D341Med (cell line): ENCODE measurements at places on chromosomes 2 and 18.

- no peak for DNase-seq
These were observed 69.6 kb downstream of the ETAA1 start for GRCh38 chr2:67466734-67467133.

- DNase-seq = peak; percentile 48
These were observed 40.7 kb upstream of the C2orf66 start for GRCh38 chr2:196849895-196850294.

GRCh38 chr2:210230984-210231383, 5.7 kb upstream of the ACADL start:
- DNase-seq = no peak

GRCh38 chr2:219122202-219122980, 38.2 kb downstream of the NHEJ1 start:
- DNase-seq = no peak

- DNase-seq = no peak
These were observed 4.1 kb downstream of the OST4 start for GRCh38 chr2:27067385-27067784.

GRCh38 chr2:9836517-9836916, 6.8 kb upstream of the TAF1B start:
- no peak for DNase-seq

DNA sequence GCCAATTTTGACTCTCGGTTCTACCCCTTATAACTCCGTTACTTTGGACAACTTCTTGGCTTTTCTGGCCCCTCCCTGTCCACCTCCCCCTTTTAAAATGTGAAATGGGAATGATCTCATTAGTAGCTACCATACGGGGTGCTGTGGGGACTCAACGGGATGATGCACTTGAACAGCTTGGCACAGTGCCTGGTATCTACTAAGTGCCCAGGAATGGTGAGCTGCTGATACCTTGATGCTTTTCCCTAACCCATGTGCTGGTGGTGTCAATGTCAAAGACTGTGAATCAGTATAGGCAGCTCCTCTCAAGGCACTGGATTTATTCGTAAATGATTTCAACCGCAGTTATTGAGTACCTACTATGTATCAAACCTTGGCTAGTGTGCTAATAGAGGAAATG, 204.2 kb downstream of the LOXHD1 start:
- DNase-seq = peak; percentile 47

DNA sequence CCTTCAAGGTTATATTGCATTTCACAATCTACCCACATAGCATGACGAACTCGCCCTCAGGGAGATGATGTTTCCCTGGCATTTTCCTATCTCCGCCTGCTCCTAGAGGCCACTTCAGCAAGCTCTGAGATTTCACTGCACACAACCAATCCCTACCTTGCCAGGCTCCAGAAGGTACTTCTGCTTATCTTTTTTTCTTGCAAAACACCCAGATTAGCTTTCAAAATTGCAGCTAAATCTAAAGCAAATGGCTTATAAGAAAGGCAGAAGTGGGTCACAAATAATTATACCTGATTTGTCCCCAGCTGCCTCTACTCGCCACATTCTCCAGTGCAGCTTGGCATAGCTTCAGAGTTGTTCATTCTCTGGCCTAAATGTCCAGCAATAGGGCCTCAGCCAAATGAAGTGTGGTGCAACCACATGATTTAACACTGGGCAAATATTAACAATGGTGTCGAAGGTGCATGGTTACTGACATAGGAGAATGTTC, 32.4 kb upstream of the MRPL19 start:
- no peak for DNase-seq

DNA sequence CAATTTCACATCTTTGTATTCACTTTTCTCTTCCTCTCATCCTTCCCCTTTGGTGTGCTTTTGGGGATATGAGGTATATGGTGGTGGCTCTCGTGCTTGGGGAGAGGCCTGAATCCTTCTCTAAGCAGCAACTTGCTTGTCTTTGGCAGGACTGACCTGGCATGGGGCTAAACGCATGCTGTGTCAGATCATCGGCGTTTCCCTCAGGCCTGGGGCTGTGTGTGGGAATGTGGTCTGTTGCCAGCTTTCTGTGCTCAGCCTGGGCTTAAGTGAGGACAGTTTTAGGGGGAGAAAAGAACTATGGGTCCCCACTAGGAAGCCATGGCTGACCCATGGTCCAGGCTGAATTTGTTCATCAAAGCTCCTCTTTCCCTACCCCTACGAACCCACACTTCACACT, 60.7 kb downstream of the TET3 start:
- no peak for DNase-seq

GRCh38 chr2:15832849-15833680, 107.3 kb upstream of the MYCN start:
- DNase-seq = no peak

DNA sequence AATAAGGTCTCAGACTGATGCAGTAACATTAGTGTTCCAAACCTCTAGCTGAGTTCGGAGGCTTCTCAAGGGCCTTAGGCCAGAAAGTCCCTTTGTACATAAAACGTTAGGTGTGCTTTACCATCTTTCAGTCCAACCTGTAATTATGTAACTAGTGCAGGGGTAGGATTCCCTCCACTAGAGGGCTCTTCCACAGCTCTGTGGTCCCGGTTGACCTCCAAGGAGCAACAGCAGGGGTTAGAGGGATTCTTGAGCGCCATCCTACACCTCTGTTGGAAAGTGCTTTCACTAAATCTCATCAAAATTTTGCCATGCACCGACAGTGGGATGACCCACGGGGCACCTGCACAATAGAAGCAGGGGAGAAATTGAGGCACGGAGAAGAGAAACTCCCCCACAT, 155.8 kb upstream of the LRP1B start:
- peak; percentile 38 for DNase-seq

DNA sequence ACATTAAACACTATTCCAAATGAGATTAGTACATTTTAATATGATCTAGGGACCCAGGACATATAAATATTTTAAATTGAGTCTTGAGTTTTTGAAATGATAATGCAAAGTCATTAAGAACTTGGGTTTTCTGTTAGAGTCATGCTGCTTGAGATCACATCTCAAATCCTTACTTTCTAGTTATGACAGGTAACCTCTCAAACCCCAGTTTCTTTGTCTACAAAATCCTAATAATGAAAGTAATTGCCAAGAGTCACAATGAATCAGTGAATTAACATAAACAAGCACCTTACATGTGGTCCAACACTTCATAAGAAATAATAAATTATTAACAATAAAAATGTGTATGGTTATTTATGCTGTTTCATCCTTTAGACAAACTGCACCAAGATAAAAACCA, 607.6 kb downstream of the LRP1B start:
- DNase-seq = no peak

GRCh38 chr2:158004126-158004764, 97.4 kb upstream of the UPP2 start:
- DNase-seq = no peak

- no peak for DNase-seq
These were observed 28.2 kb upstream of the NARS1 start for GRCh38 chr18:57649556-57650500.

GRCh38 chr18:47809420-47809819, 121.0 kb downstream of the SMAD2 start:
- DNase-seq = peak; percentile 69

DNA sequence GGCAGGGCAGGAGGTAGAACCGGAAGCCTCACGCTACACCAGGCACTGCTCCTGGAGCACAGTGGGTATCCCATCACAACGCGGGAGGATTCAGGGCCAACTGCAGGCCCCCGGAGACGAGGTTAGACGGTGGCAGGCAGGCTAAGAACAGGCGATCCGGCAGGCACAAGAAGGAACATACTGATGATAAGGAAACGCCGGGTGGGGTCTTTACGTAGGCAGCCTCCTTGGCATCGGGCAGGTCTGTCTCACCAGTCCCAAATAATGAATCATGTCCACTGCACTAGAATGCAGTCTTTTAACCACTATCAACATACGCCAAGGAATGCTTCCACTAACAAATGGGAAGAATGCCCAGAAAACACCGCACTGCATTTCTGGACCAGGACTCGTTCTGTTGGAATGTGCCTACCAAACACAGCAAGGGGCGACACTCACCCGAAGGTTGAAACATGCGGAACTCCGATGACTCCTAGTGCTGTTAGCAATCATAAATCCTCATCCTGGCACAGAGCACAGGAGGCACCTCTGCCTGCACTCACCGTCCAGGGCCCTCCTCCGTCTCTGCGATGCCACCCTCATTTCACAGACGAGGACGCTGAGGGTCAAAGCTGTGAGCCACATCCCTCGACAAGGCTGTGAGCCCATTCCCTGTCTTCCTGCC, 35.2 kb downstream of the ZNF516 start:
- no peak for DNase-seq

GRCh38 chr18:23302851-23303527, 150.1 kb upstream of the RIOK3 start:
- no peak for DNase-seq

- no peak for DNase-seq
These were observed 77.7 kb downstream of the MEMO1 start for GRCh38 chr2:31933066-31933465.

GRCh38 chr2:240846873-240847595, 21.6 kb upstream of the AGXT start:
- DNase-seq = no peak

- DNase-seq = no peak
These were observed 648.0 kb downstream of the CCDC85A start for GRCh38 chr2:56831780-56832179.

GRCh38 chr2:217065695-217066405, 206.0 kb upstream of the TNP1 start:
- no peak for DNase-seq

DNA sequence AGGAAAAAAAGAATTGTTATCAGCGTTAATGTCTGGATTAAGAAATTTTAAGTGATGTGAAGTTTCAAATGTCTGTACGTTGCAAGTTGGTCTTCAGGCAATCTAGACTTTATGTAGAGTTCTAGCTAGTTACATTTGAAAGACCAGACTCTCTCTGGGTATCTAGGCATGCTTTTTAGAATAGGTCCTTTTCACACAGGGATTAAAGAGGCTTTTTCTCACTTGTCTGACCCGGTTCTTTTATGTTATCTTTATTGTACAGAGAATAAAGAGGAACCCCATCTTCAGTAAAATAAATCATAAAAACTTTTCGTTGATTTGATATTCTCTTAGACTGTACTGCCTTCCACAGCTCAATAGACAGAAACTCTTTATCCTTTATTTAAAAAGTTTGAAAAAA, 8.5 kb upstream of the EML6 start:
- DNase-seq = no peak

DNA sequence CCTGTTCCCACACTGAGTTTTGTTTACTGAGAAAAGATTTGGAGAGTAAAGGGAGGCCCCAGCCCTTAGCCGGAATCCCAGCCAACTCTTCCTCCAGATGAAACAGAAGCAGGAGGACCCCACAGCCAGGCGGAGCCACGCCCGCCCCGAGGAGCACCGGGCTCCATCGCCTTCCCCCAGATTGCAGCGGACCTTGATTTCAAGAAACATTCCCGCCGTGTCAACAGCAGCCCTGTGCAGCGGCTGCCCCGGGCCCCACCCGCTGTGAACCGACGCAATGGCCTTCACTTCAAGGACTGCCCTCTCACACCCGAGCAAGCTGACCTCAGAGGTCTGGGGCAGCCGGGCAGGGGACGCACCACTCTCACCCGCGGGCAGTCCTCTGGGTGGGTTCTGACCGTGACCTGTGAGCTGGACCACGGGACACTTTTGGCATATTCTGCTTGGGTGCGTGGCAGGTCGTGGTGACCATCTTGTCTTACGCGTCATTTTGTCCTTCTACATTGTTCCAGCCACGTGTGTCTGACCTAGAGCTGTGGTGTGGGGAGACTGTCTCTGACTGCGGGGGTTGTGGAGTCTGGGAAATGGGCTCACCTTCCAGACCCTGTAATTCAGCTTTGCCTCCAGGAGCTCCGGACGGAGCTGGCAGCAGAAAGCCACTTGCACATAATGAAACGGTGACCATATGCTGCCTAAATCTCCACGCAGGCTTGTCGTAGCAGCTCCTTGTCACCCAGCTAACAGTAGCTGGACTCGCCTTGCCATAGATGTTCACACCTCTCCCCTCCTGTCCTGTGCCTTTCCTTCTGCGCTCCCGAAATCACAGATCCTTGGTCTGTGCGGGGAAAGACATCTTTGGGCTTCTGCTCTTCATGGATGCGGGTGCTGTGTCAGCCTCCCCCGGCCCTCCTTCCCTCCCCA, 32.0 kb upstream of the INHBB start:
- DNase-seq = no peak

DNA sequence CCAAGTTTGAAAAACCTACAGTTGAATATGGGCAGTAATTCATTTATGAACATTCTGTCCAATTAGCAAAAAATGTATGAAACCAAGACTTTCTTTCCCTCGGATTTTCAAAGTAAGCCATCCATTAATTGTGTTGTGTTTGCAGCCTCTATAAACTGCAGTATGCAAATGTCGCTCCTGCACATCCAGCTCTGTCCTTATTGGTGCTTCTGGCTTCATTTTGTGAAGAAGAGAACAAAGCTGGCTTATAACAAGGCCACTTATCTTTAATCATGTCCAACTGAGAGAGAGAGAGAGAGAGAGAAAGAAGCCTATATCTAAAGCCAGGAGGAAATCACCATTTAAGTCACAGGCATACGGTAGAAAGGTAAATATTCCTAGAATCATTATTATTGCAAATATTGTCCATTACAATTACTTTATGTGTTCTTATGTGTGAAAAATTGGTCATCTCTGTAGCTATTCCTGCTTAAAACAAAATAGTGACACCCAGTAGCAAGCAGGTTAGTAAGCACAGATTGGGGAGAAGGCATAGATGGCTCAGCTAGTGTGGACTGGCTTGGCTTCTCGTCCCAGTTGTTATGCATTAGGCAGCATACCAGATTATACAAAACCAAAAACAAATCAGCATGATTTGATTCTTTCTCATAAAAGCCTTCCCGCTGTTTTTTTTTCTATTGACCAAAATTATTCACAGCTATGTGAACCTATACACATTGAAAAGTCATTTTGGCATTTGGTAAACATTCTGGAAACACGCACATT, 726.4 kb upstream of the SOX11 start:
- DNase-seq = no peak

GRCh38 chr2:170492010-170492409, 223.1 kb upstream of the SP5 start:
- DNase-seq = no peak

DNA sequence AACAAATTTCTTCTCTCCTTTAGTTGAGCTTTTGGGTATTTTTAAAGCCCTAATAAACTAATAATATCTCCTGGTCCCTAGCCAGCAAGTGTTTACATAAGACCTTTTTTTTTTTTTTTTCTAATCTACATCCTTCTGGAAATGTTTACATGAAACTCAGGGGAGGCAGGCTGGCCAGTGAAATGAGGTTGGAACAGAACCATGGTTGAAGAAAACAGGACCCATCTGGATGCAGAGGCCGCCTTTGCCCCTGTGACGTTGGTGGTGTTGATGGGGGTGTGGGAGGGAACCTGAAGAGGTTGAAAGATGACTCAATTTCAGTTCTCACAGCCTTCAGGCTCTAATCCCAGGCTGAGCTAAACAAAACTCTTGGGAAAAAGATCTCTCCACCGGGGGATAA, 118.5 kb downstream of the NRP2 start:
- DNase-seq = no peak

DNA sequence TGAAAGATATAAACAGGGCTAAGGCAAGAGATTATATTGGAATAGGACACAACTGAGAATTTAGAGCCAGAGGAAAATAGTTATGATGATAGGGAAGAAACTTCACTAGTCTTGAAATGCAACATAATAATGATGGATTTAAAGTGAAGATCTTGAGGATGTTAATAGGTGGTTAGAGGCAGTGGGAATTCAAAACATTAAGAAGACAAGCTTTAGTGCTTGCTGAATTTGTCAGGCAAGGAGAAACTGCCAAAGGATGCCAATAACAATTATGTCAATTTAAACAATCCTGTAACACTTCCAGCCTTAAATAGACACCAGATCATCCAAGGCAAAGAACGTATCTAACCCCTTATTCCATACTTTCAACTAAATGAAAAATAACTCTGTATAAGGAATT, 330.1 kb downstream of the ERBB4 start:
- no peak for DNase-seq
